Activated gamma-delta T cell treated with anti-CD3 and anti-CD28 coated beads, Interleukin-2, amount 50 U/mL, for 16 hours (primary cell): ENCODE measurements at places on chromosomes 12 and 14.

DNA sequence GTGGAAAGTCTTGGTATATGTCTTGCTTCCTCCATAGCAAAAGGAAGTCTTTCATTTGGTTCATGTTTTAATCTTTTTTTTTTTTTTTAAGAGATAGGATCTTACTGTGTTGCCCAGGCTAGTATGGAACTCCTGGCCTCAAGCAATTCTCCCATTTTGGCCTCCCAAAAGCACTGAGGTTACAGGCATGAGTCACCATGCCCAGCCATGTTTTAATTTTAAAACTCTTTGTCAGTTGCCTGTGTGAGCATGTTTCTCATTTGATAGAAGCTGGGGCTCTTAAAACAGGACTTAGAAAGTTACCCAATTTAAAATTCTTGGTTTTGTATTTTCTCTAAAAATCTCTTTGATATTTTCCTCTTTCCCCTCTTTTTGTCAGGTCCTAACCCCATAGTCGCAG lies 45.0 kb upstream of the REP15 start:
- DNase-seq: no peak

GRCh38 chr12:54162741-54163140 lies 26.0 kb downstream of the SMUG1 start:
- no peak for DNase-seq

- DNase-seq: no peak
Observed at GRCh38 chr14:56142314-56142713, 24.1 kb downstream of the PELI2 start.

DNA sequence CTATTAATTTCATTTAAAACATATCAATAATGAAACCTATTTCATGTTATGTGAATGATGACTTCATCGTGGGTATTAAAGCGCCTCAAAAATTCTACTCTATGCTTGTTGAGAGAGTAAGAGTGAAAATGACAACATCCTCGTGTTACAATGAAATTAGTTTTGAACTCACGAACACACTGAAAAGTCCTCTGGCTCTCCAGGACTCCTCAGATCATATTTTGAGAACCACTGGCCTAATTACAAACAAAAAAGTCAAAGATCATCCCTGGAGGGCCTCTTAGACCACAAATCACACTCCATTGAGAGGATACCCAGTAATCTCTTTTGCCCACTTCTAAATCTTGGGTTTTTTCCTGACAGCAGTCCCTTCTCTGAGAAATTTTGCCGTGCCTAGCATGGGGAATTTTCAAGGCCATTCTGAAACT lies 19.1 kb downstream of the DAAM1 start:
- DNase-seq: no peak

DNA sequence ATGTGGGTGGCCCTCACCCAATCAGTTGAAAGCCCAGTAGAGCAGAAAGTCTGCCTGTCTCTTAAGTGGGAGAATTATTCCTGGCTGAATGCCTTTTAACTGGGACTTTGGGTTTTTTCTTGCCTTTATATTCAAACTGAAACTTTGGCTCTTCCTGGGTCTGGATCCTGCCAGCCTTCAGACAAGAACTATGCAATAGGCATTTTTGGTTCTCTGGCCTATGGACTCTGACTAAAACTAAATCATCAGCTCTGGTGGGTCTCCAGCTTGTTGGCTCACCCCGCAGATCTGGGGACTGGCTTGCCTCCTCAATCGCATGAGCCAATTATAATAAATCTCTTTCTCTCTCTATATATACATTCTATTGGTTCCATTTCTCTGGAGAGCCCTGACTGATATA lies 173.0 kb upstream of the IGF1 start:
- no peak for DNase-seq
